ENCODE measurements at places on chromosomes 1 and 21. TPM values are rescaled to one million over a fixed set of nuclear protein-coding genes. Genes with fewer than 3 reads are reported as not detected.
A peak's percentile ranks its signal among the peaks of the same experiment; 100 is the strongest.

The SYT14 gene
- polyA plus RNA-seq: 0.34 TPM

The KCNJ15 gene
- 252 TPM for polyA plus RNA-seq

The CA14 gene
- polyA plus RNA-seq: 6.8 TPM

The EDARADD gene
- 7.5 TPM for polyA plus RNA-seq

- DNase-seq: no peak
These were observed 22.4 kb downstream of the VPS45 start for GRCh38 chr1:150089846-150090520.

DNA sequence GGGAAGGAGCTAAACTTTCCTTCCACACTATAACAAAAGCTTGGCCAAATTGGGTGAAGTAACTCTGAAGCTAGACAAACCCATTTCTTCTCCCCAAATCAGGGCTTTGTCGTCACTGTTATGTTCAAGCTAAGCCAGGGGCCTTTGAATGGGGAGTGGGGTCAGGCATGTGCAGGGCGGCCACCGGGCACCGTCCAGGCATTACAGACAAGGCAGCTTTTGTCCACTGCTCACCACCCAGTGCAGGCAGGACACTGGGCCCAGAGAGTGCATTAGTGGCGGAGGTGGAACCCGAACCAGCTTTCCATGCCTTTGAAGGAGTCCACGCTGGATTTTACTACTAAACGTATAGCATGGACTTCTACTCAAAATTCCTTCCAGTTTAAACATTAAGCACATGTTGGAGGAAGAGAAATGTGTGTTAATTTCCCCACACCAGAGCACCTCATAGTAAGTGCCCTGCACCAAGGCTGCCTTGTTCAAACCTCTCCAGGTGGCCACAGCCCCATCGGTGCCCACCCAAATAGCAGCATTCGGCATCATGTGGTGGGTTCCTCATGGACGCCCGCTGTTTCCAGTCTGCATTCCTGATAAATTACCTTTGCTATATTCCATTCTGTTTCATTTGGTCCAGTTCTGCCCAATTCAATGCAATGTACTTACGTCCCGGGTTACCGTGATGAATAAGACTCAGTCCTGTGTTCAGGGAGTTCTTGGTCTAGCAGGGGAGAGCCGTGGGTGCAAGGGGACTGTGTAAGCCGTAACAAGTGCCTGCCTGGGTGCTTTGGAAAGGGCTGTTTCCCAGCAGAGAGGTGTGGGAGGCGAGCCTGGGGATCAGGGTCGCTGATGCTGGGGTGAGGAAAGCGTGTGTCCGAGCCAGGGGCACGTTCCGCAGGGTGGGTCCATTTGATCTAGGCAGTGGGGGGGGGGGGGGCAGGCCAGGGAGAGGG is 1.6 kb downstream of the UBASH3A start:
- no peak for DNase-seq

GRCh38 chr21:16243396-16243795 is 513.6 kb downstream of the USP25 start:
- DNase-seq: peak; percentile 35

DNA sequence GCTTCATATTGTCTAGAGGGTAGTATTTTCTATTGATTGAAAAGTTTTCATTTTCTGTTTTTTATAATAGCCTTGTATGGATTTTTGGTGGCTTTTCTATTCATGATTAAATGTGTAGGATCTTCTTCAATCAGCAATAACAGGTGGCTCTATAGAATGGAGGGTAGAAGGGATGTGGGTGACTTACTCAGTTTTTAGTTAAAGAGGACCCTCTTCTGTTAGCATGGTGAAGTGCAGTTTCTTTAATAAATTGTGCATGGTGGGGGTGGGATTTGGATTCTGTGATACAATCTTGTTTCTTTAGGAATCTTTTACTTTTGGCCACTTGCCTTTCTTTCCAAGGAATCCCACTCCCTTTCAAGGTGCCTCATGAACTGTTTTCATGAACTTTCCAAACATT is 64.7 kb downstream of the SLC35A3 start:
- no peak for DNase-seq

DNA sequence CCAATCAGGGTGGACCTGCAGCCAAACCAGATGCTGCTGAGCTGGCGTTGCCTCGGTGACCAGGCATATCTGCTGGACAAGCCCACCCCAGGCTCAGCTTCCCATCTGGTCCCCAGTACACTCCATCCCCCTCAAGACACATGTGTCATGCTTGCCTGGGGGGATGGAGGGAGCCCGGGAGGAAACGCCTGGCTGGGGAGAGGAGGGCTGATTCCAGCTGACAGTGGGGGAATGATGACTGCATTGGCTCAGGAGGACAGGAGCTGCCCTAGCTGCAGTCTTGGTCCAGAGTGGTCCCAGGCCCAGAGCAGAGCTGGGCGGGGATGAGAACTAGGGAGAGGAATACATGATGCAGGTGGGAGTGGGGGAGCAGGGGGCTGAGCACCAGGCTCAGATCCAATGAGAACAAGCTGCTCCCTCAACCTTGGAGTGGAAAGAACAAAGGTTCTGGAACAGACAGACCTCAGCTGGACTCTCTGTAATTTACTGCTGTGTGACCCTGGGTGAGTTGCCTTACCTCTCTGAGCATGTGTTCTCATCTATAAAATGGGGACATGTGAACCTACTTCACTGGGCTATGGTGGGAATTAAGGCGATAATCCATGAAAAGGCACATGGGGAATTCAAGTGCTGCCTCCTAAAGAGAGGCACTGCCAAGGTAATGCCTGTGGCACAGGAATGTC is 23.1 kb upstream of the ECE1 start:
- DNase-seq: no peak

DNA sequence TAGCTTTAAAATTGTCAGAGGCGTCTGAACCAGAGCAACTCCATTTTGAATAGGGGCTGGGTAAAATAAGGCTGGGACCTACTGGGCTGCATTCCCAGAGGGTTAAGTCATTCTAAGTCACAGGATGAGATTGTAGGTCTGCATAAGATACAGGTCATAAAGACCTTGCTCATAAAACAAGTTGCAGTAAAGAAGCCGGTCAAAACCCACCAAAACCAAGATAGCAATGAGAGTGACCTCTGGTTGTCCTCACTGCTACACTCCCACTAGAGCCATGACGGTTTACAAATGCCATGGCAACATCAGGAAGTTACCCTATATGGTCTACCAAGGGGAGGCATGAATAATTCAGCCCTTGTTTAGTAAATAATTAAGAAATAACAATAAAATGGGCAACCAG is 143.6 kb downstream of the GABPA start:
- no peak for DNase-seq

GRCh38 chr1:14611792-14612191 is 13.3 kb downstream of the KAZN start:
- no peak for DNase-seq

GRCh38 chr1:18182398-18183160 is 75.0 kb downstream of the IGSF21 start:
- no peak for DNase-seq

GRCh38 chr1:29197590-29197924 is 15.9 kb upstream of the SRSF4 start:
- no peak for DNase-seq

- no peak for DNase-seq
These were observed 16.1 kb downstream of the IL6R start for GRCh38 chr1:154420961-154421924.

GRCh38 chr1:101964708-101965107 is 32.0 kb downstream of the OLFM3 start:
- no peak for DNase-seq
